Astrocyte of the cerebellum (primary cell): ENCODE measurements at places on chromosomes 16 and 17.
A peak's percentile ranks its signal among the peaks of the same experiment; 100 is the strongest.

- DNase-seq: no peak
Observed at GRCh38 chr16:2526135-2526534, 5.1 kb downstream of the CEMP1 start.

DNA sequence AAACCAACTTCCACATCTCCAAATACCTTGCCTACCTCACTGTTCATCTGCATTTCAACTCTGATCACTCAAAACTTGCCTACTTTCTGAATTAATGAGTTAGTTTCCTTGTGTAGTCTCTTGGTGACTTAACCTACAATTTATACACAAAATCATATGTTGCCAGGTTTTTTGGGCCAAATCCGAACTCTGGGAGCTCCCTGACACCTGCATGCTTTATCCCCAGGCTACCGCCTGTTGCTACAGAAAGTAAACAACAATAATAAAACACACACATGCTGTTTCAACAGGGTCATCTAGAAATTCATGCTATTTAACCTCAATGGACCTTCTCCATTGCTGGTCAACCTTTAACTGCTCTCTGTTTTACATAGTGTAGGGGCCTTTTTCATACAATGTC lies 104.5 kb upstream of the AXIN2 start:
- no peak for DNase-seq

- DNase-seq: peak; percentile 71
Observed at GRCh38 chr17:42019509-42020404, at the start of gene NKIRAS2. Gene NKIRAS2 (plus strand): TSS chr17:42020090. CDS start chr17:42021578, 1,488 bp downstream.

DNA sequence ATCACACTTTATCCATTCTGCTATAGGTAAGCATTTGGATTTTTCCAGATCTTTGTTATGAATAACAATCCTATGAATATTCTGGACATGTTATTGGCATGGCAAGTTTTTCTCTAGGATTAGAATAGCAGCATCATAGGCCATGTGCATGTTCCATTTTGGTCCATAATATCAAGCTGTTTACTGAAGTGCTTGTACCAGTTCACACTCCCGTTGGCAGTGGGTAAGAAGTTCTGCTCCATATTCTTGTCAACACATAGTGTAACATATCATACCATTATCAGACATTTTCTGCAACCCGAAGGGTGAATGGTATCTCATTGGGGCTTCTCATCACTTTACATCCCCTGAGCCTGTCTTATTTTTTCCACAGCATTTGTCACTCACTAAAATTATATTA lies 661.9 kb upstream of the SALL1 start:
- DNase-seq: no peak

GRCh38 chr17:37802712-37803416 lies 58.0 kb upstream of the HNF1B start:
- DNase-seq: peak; percentile 86

- no peak for DNase-seq
Observed at GRCh38 chr17:1043601-1044251, 46.8 kb downstream of the TIMM22 start.

DNA sequence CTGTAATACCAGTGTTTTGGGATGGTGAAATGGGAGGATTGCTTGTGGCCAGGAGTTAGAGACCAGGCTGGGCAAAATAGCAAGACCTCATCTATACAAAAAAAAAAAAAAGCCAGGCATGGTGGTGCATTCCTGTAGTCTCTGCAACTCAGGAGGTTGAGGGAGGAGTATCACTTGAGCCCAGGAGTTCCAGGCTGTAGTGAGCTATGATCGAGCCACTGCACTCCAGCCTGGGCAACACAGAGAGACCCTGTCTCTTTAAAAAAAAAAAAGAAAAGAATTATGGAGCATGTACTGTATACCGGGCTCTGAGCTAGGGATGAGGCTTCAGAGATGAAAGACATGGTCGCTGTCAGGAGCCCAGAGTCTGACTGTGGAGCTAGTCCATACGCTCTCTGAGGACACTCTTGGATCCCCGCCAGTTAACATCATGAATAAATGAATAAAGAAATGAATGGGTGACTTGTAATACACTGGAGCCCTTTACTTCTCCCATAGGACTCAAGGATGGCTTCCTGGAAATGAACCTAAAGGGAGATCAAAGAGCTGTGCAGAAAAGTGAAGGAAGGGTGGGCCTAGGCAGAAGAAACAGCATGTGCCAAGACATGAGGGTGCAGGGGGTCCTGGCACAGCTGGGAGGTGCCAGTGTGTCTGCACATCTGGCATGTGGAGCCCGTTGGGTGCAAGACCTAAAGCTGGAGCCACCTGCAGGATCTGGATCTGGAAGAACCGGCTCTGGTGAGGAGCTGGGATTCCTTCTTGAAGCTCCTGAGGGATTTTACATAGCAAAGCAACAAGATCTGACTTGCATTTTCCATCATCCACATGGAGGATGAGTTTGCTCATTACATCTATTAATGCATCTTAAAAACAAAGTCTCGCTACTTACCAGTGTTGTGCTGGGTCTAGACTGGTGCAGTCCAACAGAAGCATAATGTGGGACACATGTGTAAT lies 120.4 kb downstream of the IRX3 start:
- no peak for DNase-seq

DNA sequence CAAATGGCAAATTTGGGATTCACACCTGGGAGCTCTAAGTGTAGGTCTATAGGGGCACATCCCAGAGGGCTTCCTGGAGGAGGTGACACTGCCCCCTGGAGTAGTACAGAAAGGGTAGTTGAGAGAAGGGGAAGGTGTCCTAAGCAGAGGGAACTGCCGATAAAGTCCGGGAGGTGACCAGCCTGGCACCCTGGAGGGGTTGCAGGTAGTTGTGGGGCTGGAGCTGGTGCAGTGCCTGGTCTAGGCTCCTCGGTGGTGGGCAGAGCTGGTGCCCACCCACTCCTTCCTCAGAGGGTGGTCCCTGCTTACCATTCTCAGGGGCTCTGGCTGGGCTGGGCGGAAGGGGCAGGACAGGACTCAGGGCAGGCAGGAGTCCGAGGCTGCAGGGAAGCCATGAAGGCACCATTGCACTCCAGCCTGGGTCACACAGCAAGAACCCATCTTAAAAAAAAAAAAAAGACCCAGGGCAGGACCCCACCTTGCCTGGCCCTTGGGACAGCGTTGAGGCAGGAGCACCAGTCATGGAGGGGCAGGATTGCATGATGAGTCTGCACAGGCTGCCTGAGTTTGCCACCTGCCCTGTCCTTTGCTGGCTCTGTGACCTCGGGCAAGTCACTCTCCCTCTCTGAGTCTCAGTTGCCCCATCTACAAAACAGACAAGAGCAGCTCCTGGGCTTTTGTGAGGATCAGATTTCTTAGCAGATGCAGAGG lies 43.8 kb downstream of the LAT start:
- DNase-seq: no peak

DNA sequence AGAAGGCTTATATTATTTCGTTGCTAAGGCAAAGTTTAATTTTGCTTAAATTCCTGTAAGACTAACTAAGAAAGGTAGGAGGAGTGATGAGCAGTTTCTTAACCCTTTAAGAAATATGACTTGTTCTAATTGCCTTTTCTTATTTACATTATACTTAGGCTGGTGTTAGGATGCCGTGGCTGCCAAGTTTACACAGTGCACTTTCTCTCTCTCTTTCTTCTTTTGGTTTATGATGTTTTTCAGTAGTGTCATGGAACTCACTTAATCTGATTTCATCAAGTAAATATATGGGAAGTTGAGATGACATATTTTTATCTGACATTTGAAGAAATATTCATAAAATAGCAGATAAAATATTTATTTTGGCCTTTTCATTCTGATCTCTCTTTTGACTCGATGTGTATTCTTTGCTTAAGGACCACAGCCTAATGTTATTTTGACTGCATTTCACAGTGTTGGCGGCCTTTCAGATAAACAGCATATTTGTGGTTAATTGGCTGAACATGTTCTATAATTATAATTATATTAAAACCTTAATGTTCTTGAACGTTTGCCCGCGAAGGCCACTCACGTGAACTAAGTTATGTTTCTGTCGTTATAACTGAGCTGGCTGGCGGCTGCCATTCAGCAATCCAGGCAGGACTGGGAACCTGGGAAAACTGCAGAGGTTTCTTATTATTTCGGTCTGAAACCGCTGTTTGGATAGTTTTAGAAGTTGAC lies 191.6 kb downstream of the WWOX start:
- DNase-seq: no peak

DNA sequence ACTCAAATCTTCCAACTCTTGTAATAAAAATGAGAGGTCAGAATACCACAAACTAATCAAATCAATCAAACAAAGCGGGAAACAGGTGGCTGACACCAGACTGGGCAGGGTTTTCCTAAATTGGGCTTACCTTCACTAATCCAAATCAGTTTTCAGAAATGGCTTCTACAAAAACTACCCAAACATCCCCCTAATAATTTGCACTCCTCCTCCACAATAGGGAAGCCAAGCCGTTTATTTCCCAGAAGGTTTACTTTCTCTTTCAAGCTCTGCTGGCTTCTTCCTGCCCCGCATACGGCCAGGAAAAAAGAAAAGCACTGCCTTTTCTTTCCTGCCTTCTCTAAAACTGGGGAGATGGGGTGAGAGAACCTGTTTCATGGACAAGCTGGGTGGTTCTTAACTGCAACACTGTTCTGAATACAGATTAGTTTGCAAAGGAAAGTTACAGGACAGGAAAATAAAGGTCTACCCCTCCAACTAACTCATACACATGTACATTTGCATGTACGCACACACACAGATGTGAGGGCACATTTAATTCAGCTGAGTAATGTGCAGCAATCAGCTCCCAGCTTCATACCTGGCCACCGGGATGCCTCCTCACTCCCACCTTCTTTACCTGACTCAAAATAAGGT lies 9.2 kb downstream of the STAT3 start:
- no peak for DNase-seq

- DNase-seq: no peak
Observed at GRCh38 chr17:71063127-71063526, 893.8 kb downstream of the KCNJ2 start.

GRCh38 chr16:58848662-58849002 lies 114.5 kb upstream of the GOT2 start:
- no peak for DNase-seq

DNA sequence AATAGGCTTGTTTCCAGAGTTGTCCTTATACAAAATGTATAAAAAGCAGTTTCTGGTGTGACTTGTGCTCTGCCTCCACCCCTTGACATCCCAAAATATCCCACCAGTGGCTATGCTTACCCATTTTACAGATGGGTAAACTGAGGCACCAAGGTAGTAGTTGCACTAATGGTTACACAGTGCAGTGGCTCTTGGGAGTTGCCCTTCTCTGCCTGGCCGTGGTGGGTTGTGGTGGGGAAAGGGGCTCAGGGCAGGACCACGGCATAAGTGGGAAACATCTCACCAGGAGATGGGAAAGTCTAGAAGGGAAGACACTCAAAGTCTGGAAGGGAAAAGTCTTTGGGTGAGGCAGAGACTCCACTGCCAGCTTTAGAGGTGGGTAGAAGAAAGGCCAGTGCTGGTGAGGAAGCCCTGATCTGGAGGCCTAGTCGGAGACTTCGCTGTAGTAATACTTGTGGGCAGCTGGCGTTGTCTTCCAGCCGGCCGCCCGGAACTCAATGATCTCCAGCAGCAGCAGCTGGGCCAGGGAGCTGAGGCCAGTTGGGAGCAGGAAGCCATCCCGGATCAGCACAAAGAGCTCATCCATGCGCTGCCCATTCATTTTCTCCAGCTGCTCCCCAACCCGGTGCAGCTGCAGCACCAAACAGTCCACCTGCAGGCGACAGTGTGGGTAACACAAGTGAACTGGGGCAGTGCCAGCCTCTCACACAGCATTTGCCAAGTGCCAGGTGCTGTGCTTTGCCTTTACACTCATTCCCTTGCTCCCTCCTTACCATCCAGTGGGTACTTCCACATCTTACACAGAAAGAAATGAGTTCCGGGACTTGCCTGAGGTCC lies 4.5 kb downstream of the MIF4GD start:
- DNase-seq: no peak

DNA sequence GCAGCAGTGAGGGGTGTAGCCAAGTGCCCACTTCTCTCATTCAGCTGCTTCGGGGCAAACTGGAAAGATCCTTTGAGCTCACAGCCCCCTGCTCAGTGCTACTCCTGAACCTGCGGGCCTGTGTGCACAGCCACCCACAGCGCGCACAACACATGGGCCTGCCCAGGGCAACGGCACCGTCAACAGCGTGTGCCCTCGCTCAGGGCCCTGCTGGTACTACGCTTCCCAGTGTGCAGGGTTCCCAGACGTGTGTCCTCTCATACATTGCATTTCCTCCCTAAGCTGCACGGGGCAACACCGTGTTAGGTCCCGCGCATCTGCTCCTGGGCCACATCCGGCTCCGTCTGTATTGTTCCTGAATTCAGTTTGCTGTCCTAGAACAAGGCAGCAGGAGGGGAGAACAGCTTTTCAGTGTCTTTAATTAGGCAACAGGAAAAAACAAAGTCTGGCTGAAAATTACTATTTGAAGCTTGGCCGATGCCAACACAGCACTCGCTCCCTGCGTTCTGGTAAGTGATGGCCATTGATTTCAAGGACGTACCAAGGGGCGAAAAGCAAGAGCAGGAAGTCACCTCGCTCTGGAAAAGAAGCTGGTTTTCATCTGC lies 15.2 kb downstream of the MRM3 start:
- no peak for DNase-seq

- DNase-seq: peak; percentile 93
Observed at GRCh38 chr16:11133344-11133943, 122.6 kb downstream of the SOCS1 start.

DNA sequence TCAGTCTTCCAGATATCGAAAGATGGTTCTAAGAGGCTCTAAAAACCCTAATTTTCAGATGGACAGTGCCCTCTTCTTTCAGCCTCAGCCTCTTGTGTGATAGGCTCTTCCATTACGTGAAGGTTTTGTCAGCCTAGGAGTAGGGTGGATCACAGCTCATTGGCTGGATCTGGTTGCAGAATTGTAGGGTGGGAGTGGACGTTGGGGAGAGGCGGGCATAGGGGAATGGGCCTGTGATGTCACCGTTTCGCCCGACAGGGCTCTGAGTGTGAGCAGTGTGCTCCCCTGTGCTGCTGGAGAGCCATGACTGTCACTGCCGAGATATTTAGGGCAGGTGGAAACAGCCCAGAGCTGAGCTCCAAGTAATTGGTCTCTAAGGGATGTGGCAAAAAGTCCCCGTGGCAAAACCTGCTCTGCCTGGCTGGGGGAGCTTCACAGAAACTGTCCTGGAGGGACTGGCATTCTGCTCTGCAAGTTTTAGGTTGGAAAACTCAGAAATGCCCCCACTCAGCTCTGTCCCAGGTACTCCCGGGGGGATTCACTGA lies 6.2 kb upstream of the WFIKKN1 start:
- DNase-seq: no peak

DNA sequence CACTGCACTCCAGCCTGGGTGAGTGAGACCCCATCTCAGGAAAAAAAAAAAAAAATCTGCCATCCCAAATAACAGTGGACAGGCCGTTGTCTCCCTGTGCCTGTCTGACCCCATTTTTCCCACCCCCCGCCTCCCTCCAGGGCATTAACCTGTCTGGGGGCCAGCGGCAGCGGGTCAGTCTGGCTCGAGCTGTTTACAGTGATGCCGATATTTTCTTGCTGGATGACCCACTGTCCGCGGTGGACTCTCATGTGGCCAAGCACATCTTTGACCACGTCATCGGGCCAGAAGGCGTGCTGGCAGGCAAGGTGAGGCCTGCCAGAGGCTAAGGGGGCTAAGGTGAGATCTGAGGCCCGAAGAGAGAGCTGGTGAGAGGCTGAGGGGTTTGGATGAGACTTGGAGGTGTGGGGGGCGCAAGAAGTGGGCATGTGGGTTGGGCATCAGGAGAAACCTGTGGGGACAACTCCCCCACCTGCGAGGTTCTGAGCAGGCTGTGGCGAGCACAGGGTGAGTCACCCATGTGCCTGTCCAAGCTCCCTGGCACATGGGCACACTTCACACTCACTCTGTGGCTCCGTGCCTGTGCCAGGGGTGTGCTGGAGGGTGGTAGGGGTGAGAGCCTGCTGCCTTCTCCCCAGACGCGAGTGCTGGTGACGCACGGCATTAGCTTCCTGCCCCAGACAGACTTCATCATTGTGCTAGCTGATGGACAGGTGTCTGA lies 34.7 kb downstream of the ANKRD40 start:
- no peak for DNase-seq

GRCh38 chr17:71975331-71975801 lies 145.5 kb upstream of the SOX9 start:
- peak; percentile 18 for DNase-seq
